ENCODE measurements at places on chromosomes 4 and X.

DNA sequence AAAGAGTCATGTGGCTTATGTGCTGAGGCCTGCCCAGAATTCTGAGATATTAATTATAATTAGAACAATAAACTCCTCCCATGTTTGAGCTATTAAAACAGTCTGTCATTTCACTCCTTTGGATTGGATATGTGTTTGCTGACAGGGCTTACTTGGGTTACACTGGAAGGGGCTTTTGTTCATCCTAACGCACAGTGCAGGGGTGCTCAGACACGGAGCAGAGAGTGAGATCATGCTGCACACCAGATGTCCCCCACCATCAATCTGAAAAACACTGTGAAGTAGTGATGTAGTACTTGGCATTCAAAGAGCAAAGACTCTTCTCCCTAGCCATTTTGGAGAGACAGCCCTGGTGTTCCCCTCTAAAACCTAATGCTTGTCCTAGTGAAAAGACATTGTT is 24.1 kb upstream of the SMIM10L2A start:
- DNase-seq, result no peak

- DNase-seq, result no peak
These were observed 42.6 kb upstream of the TADA2B start for GRCh38 chr4:7000421-7001176.

DNA sequence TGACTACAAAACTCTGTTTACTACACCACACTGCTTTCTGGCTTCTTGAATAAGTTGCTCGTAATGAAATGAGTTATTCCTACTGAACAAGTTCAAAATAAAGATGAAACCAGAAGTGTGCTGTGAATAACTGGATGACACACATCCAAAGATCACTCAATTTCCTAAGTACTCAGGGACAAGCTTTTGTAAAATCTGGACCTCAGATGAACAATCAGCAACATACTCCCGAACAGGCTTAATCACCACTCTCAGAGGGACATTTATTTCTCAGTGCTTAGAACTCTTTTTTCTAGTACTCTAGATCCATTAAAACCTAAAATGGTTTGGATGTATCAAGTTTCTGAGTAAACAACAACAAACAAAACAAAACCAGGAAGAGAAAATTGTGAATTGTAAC is 61.5 kb upstream of the EXOC1L start:
- DNase-seq, result no peak

DNA sequence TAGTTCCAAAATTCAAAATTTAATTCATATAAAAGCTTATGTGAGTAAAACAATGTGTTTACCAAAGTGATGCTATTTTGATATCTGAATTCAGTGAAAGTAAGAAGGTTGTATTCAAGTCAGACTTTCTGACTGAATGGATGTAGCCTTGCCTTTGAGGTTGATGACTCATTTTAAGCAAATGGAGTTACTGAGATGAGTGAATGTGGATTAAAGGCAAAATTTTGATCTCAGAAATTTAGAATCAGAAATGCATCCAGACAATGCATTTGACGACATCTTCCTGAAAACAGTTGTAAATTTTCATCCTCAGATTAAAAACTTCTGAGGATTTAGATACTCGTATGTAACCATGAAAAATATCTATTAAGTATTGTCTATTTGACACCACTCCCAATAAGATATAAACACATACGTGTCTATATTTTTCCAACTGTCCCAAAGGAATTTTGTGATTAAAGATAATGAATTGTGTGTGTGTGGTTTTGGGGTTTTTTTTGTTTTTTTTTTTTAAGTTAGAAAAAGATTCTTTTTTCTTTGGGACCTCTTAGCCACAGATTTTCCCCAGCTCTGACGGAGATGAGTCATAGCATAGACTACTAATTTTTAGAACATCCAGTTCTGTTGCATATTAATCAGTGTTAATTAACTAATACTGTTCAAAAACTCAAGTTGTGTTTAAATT is 34.4 kb downstream of the NFKB1 start:
- DNase-seq, result peak; percentile 61

- no peak for DNase-seq
These were observed 241.0 kb downstream of the AFF2 start for GRCh38 chrX:148741441-148741840.

DNA sequence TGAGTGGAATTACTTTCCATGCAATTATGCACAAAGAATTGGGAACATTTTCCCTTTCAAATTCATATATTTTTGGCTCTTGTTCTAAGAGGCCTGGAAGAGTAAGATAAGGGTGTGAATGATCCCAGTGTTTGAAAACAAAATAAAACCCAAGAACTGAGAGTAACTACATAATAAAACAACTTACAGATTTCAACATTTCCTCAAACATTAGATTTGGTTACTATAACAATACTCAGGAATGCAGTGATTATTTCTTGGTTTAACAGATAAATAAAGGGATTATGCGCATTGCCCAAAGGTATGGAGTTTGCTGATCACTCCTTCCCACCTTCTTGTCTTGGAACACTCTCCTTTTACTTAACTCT is 292.5 kb downstream of the CAMK2D start:
- no peak for DNase-seq

DNA sequence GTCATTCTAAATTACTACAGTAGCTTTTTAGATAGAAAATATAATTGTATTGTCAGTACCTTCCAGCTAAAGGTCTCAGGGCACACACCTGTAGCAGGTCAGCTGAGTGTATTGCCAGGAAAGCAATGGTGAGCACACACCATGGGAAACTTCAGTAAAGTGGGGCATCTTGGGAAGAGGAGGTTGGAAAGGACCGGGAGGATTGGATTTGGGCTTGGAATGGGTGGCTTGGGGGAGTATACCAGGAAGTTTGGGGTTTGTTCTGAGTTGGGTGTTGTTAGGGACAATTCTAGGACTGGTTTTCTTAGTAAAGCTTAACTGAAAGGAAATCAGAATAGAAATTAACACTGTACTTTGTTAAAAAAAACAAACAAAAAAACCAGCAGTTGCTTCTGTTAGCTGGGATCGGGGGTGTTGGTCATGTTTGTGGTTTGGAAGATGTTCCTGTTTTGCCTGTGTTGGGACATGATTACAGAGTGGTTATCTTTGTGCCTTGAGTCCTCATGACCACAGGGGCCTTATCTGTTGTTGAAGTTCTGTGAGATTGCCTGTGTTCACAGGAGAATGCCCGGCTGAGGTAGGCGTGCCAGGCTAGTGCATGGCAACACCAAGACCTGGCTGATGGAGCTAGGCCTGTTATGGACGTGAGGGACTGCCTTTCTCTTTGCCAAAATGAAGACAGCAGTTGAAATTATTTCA is 35.1 kb downstream of the PRIMPOL start:
- DNase-seq, result peak; percentile 6

GRCh38 chr4:77367638-77368037 is 210.6 kb downstream of the CCNG2 start:
- no peak for DNase-seq

- no peak for DNase-seq
These were observed 66.0 kb downstream of the MANBA start for GRCh38 chr4:102694791-102695190.

DNA sequence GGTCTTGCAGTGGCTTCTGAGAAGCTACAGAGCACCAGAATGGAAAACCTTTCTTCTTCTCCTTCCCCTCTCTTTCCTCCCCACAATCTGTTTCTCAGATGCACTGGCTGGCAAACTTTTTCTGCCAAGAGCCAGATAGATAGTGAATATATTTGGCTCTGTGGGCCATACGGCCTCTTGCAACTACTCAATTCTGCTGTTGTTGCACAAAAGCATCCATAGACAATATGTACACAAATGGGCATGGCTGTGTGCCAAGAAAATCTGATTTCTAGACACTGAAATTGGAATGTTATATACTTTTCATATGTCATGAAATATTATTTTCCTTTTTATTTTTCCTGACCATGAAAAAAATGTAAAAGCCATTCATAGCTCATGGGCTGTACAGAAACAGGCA is 3.1 kb downstream of the PHEX start:
- no peak for DNase-seq

DNA sequence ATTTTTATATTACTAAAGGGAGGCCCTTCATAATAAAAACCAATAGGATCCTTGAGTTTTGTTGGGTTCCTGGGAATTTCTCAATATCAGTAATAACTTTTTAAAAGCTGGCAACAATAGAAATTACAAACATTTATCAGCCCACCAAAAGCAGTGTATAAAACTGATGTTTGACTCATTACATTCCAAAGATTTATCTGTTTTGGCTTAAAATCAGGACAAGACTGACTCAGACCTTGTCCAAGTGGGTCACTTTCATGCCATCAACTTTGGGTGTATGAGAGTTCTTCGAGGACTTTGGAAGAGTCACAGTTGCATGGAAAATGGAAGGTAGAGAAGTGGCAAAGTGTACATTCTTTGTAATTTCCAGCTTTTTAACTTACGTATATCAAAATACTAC is 102.8 kb downstream of the FRMPD4 start:
- DNase-seq, result no peak

DNA sequence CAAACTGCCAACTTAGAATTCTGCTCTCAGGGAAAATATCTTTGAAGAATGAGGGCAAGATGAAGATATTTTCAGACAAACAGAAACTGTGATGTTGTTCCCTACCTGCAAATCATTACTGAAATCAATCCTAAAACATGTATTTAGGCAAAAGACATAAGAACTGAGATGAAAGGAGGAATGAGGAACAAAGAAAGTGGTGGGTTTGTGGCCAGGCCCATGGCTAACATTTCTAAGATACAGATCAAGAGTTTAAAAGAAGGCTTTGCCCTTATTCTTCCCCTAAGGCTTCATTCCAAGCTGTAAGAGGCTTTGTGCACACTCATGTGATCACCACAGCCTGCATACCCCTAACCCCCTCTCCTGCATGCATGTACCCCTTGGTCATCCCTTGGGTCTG is 46.5 kb downstream of the ADGRG2 start:
- DNase-seq, result no peak

DNA sequence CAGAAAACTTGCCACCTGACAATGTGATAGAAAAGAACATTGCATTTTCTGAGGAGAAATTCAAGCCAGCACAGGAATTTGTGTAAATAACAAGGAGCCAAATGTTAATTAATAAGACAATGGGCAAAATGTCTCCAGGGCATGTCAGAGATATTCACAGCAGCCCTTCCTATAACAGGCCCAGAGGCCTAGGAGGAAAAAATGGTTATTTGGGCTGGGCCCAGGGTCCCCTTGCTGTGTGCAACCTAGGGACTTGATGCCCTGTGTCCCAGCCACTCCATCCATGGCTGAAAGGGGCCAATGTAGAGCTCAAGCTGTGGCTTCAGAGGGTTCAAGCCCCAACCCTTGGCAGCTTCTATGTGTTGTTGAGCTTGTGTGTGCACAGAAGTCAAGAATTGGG is 55.5 kb upstream of the GABRG1 start:
- no peak for DNase-seq

DNA sequence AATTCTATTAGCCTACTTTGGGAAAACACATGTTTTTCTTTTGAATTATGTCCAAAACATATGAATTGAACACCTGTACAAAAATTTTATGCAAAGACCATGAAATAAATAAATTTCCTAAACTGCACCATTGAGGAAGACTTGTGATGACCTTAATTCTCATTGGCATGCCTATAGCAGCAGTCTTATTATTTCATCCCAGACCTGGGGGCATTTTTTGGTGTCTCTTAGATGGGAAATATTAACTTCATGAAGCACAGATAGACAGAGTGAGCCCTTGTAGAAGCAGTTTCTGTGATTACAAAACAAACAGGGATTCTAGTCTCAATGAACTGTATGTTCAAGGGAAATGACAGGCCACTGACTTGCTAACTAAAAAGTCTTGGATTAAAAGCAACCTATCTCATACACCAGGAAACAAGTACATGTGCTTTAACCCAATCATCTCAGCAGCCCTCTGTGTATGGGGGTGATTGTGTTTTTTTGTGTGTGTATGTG is 32.0 kb upstream of the HPGD start:
- no peak for DNase-seq

- DNase-seq, result no peak
These were observed 127.8 kb downstream of the DDX53 start for GRCh38 chrX:23127586-23127985.

GRCh38 chr4:80279751-80280150 is 13.3 kb downstream of the FGF5 start:
- DNase-seq, result no peak

DNA sequence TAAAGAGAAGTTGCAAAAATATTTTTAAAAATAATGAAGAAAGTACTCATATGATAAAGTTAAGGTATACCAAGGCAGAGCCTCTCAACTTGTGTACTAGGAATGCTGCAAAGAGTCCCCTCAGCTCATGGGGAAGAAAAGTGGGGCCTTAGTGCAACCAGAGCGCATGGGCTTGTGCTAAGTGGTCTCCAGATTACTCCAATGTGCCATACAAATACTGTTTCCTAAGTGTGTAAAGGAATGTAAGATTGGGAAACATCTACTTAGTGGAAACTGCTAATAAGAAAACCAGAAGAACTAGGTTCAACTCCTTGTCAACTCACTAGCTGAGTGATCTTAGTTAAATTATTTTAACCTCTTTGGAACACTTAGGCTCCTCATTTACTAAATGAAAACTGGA is 39.1 kb downstream of the NAF1 start:
- DNase-seq, result no peak

DNA sequence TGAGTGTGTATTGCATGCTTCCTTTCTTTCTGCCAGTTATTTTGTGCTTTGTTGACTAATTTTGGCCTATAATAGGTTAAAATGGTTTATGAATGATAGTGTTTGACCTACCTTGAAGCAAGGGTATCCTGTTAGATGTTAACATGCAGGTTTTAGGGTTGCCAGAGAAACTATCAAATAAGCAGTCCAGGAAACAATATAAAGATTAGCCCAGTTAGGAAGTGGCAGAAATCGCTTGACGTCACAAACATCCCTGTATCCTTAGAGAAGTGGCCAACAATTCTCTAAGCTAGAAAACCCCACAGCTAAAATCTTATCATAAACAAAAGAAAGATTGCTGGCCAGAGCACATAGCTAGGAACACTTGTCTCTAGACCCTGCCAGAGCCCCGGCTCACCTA is 3.8 kb downstream of the NAP1L5 start:
- DNase-seq, result no peak

DNA sequence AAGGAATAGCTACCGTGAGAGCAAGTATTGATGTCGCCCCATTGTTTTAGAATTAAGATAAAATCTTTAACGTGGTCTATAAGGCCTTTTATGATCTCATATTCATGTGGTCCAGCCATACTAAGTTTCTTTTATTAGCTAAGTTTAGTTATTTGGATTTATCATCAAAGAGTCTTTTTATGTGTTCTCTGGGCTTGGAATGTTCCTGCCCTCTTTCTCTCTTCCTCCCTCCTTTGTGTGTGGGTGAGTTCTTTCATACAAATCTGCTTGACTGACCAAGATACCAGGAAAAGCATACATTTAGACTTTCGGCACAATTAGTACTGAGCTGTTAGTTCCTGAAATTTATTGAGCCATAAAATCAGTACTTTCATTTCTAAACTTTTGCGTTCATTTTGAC is 11.3 kb downstream of the TDO2 start:
- DNase-seq, result peak; percentile 14

GRCh38 chrX:82848111-82848510 is 660.0 kb upstream of the POU3F4 start:
- no peak for DNase-seq

Data from fibroblast of skin of right quadriceps (primary cell).